ENCODE measurements at places on chromosomes 5 and 9. TPM values are rescaled to one million over a fixed set of nuclear protein-coding genes. Genes with fewer than 3 reads are reported as not detected.

DNA sequence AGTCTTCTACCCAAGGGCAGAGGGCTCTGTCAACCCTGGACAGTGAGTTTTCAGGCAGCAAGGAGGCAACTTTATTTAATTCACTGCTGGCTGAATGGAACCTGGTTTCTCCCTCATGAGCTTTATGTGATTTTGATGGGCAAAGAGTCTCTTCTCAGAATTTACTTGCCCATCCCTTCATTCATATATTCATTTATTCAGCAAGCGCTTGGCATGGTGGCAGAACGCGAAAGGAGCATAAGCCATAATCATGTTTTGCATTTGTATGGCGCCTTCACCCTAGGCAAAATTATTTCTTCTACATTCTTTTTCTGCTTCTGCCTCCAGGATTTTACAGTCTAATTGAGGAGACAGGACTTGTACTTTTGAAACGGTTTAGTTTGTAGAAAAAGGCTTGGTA lies 8.0 kb downstream of the DELE1 start:
- no peak overlapping the region for H3K4me3 ChIP-seq
- H3K36me3 ChIP-seq, result peaks cover 65% of the 10 kb centered on the region
- H3K4me1 ChIP-seq, result no peaks in the 10 kb centered on the region
- H3K27ac ChIP-seq, result no peak overlapping the region

DNA sequence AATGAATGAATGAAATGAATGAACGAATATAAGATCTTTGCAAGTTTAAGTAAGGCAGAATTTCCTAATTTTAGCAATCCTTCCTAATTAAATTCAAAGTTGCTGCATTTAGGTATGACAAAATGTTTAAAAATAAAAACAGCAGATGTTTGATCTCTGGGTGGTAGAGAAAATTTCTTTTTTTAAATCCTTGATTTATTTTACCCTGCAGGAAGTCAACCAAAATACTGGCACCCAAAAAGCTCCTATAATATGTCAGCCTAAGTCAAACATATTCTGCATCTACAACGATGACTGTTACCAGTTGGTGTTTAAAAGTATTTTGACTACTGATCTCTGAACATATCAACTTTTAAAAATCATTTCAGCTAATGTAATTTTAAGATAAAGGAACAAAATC lies 58.4 kb downstream of the TTC39B start:
- no peak for DNase-seq
- H3K4me1 ChIP-seq, result no peaks in the 10 kb centered on the region
- no peaks in the 10 kb centered on the region for H3K27me3 ChIP-seq
- no peak overlapping the region for H3K27ac ChIP-seq

EIF4E1B gene
- total RNA-seq, result 1.2 TPM

COL5A1 gene
- total RNA-seq, result 135 TPM

WNK2 gene
- 29.2 TPM for total RNA-seq

- no peak overlapping the region for H3K4me3 ChIP-seq
- H3K27me3 ChIP-seq, result no peaks in the 10 kb centered on the region
- DNase-seq, result no peak
- no peaks in the 10 kb centered on the region for H3K36me3 ChIP-seq
Measured at GRCh38 chr9:112169368-112169767, 5.7 kb downstream of the SUSD1 start.

CCNB1 gene
- total RNA-seq, result 38.0 TPM

- H3K4me3 ChIP-seq, result no peak overlapping the region
- DNase-seq, result no peak
- H3K36me3 ChIP-seq, result no peaks in the 10 kb centered on the region
- H3K4me1 ChIP-seq, result no peaks in the 10 kb centered on the region
Measured at GRCh38 chr5:31819926-31820516, 181.1 kb downstream of the PDZD2 start.

DNA sequence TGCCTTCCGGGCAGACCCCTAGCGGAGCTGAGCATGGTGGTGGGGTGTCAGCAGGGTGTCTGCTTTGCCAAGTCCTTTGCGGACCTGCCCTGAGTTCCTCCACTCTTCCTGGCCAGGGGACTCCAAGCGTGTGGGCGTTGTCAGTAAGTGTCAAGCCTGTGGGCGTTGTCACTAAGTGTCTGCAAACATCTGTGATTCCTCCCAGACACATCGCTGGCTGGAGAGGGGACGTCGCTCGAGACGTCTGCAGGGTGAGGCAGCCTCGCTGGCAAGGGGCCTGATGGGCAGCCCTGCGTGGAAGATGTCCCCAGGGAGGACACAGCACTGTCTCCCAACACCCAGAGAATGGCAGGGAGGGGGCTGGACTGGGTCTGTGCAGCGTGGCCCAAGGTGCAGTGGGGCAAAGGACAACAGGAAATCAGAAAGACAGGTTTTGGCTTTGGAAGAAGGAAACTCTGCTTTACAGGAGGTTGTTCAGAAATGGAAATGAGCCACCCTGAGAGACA lies 28.8 kb downstream of the ADAMTSL2 start:
- H3K4me1 ChIP-seq, result peaks cover 49% of the 10 kb centered on the region
- peaks cover 5% of the 10 kb centered on the region for H3K27me3 ChIP-seq
- DNase-seq, result no peak
- H3K36me3 ChIP-seq, result peaks cover 10% of the 10 kb centered on the region
- no peak overlapping the region for H3K27ac ChIP-seq

DNA sequence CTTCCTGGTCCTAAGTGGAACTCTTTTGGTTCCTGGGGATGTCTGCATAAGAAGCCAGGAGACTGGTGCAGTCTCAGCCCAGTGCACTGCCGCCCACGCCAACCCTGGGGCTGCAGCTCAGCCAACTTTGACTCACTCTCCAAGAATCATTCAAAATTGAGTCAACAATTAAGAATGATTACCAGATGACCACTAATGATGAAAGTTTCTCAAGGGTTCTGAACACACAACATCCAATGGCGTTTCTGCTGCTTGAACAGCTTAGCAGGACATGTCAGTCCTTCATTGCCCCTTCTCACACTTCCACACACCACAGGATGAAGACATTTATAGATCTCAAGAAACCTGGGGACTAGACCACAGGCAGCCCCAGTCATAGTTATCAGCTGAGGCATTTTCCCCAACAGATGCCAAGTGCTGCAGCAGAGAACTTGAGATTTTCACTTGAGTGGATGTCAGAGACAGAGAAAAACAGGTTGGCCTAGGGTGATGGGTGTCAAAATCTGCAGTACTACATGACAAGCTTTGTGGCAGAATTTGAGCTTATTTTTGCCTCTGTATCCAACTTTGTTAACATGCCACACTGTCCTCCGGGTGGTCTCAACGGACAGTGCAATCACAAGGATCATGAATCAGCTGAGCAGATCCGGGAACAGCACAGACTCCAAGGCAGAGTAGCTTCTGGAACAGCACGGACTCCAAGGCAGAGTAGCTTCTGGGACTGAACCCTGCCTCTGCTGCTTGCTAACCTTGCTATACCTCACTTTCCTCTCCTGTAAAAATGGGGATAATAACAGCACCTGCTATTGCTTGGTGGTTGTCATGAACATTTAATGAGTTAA lies 356.1 kb downstream of the SPOCK1 start:
- no peaks in the 10 kb centered on the region for H3K27me3 ChIP-seq
- H3K36me3 ChIP-seq, result no peaks in the 10 kb centered on the region
- H3K27ac ChIP-seq, result peak overlapping the region; percentile 4
- peaks cover 31% of the 10 kb centered on the region for H3K4me1 ChIP-seq

GRCh38 chr5:1101961-1102713 lies 9.7 kb downstream of the SLC12A7 start:
- H3K27me3 ChIP-seq, result peaks cover 2% of the 10 kb centered on the region
- H3K36me3 ChIP-seq, result peaks cover 15% of the 10 kb centered on the region
- no peak for DNase-seq
- H3K4me1 ChIP-seq, result peaks cover 55% of the 10 kb centered on the region

TMEM252 gene
- not detected for total RNA-seq

GRCh38 chr5:80707645-80708044 lies 52.9 kb upstream of the DHFR start:
- H3K4me3 ChIP-seq, result no peak overlapping the region
- H3K4me1 ChIP-seq, result no peaks in the 10 kb centered on the region
- DNase-seq, result no peak
- no peak overlapping the region for H3K27ac ChIP-seq
- no peaks in the 10 kb centered on the region for H3K27me3 ChIP-seq

- no peak overlapping the region for H3K27ac ChIP-seq
- no peak for DNase-seq
- H3K4me3 ChIP-seq, result no peak overlapping the region
- H3K27me3 ChIP-seq, result no peaks in the 10 kb centered on the region
Measured at GRCh38 chr5:68374796-68375518, 159.4 kb downstream of the PIK3R1 start.

DNA sequence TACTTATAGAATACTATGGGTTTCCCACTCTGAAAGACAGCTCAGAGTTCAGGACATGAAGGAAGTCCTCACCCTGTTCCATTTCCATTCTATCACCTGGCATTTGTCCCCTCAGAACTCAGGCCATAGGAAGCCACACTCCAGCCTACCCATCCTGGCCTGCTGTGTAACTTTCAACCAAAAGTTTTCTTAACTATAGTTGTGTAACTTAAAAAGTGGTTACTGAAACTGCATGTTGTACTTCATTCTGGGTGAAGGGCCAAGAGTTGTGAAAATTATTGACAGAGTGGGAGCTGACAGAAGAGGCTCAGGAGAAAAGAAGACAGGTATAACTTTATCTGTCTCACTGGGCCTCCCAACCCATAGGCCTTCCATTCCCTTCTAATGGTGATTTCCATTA lies 212.5 kb downstream of the RAB3C start:
- H3K36me3 ChIP-seq, result no peaks in the 10 kb centered on the region
- H3K27me3 ChIP-seq, result no peaks in the 10 kb centered on the region
- H3K4me3 ChIP-seq, result no peak overlapping the region
- H3K27ac ChIP-seq, result no peak overlapping the region

DNA sequence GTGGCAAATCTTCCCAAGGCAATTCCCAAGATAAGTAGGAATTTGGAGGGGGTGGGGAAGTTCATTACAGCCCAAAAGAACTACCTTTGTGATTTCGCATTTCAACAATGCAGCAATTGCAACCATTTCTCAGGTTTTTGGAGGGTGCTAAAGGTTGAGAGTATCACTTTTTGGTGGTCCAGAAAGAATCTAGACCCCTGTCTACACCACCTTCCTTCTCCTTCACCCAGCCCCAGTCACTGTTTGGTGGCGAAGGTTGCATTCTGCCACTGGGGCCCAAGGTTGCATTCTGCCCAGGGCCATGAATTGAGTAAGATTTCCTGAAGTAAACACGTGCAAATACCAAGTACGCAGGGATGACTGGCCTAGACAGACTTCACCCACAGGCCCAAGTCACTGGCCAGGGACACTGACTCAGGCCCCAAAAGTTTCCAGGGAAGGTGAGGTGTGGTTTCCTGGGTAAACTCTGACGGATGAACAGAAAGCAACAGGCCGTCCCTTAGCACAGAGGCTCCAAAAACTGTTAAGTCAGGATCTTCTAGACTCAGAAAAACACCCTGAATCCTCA lies 5.7 kb downstream of the PDE6A start:
- H3K27ac ChIP-seq, result no peak overlapping the region
- peaks cover 5% of the 10 kb centered on the region for H3K4me1 ChIP-seq
- H3K36me3 ChIP-seq, result no peaks in the 10 kb centered on the region
- DNase-seq, result no peak
- no peak overlapping the region for H3K4me3 ChIP-seq

DNA sequence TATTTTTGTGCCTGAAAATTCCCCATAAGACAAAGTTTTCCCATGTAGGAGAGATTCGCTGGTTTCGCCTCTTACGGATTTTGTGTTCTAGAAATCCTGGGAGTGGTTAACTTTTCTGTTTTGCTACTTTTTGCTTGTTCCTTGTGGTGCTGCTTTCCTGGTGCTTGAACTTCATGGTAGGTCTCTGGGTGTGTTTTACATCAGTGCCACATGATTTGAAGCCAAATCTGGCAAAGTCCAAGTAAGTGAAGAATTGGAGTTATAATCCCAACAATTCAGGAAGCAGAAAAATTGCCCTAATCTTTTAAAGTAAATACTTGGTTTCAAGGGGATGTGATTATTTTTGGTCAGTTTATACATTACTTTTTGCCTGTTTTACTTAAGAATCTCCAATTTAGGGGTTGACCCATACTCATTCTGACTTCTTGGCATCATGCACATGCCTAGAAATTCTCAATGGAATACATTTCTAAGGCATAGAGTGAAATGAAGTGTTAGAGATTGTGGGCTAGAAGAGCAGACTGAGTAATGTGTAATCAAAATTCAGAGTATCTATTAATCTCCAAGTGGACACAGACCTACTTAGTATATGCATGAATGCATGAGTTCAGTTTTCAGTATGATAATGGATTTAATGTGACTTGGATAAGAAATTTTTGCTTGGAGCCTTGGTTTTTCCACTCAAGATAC lies 189.7 kb downstream of the CSNK1G3 start:
- no peaks in the 10 kb centered on the region for H3K27me3 ChIP-seq
- H3K27ac ChIP-seq, result no peak overlapping the region
- no peak for DNase-seq
- H3K36me3 ChIP-seq, result no peaks in the 10 kb centered on the region

DBH gene
- total RNA-seq, result 0.50 TPM

TLX3 gene
- total RNA-seq, result 0.50 TPM

DNA sequence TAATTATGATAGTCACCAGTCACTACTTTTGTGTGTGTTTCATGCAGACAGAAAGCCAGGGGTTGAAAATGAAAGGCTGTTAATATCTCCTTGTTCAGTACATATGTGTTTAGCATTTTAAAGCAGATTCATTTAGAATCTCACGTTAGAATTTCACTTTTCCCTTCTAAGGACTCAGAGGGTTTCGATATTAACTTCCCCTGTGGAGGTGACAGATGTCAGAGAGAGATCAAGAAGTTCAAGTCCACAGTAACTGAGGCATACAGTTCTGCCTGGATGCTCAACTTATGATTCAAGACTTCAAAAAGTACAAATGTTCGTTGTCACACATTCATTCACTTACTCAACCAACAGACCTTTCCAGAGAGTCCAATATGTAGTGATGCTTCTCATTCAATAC lies 251.1 kb downstream of the EBF1 start:
- no peak for DNase-seq
- no peak overlapping the region for H3K27ac ChIP-seq
- H3K27me3 ChIP-seq, result no peaks in the 10 kb centered on the region
- H3K4me1 ChIP-seq, result no peaks in the 10 kb centered on the region
- H3K4me3 ChIP-seq, result no peak overlapping the region

- no peak overlapping the region for H3K4me3 ChIP-seq
- no peak overlapping the region for H3K27ac ChIP-seq
- H3K36me3 ChIP-seq, result peaks cover 11% of the 10 kb centered on the region
- H3K27me3 ChIP-seq, result no peaks in the 10 kb centered on the region
Measured at GRCh38 chr9:111375817-111376564, 46.0 kb upstream of the OR2K2 start.

DNA sequence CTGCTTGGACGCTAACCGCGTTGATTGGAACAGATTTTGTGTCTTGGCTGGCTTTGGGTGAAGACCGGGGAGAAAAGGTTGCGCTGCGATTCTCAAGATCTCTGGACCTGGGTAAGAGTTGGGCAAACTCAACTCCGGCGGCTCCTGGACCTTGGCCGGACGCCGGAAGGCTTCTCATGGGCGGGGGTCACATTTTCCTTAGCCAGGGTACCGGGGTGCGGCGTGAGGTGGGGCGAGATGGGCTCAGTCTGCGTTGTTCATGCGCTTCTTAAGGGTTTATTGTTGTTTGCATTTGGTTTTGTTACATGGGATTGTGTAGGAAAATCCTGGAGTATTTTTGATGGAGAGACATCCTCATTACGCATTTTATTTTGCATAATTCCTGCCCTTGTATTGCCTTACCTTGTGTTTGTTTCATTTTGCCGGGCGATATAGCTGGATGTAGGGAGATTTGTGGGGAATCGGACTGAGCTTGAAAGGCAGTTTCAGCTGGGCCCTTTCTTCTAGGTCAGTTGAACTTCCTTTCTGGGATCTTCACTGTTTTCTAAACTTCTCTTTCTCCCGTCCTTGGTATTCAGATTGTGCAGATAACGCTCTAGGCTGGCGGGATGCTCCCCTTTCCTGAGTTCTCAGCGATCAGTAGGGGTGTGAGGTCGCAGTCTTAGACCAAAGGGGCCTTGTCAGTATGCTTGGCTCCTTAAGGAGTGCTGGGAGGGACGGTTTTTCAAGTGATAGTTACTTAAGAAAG lies 524 bp downstream of the MEGF10 start:
- H3K4me3 ChIP-seq, result peak overlapping the region; percentile 71
- H3K4me1 ChIP-seq, result peaks cover 14% of the 10 kb centered on the region
- H3K27ac ChIP-seq, result peak overlapping the region; percentile 92
- DNase-seq, result no peak
- no peaks in the 10 kb centered on the region for H3K36me3 ChIP-seq
